ENCODE measurements at places on chromosomes 11 and 22.
A peak's percentile ranks its signal among the peaks of the same experiment; 100 is the strongest.

- peak; percentile 61 for DNase-seq
These were observed 14.3 kb downstream of the OR2AG2 start for GRCh38 chr11:6757373-6757967.

DNA sequence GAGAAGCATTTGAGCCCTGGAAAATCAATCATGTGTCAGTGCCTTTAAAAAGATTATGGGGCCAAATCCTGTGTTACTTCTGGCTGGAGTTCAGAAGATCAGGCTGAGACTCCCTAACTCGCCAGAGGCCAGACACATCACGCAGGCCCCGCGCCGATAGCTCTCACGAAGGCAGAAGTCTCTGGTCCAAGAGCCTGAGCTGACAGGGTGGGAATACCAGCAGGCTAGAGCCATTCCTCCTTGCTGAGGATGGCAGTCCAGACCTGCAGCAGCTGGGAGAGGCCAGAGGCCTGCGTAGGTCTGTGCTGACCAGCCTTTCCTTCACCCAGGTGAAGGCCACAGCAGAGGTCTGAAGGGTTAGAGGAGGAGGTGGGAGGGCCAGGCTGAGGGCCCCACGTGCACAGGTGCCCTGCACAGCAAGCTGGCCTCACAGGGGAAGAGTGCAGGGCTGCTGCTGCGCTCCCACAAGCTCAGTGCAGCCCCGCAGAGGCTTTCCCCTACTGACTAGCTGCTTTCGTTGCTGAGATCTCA is 52.9 kb downstream of the ST14 start:
- DNase-seq = no peak

DNA sequence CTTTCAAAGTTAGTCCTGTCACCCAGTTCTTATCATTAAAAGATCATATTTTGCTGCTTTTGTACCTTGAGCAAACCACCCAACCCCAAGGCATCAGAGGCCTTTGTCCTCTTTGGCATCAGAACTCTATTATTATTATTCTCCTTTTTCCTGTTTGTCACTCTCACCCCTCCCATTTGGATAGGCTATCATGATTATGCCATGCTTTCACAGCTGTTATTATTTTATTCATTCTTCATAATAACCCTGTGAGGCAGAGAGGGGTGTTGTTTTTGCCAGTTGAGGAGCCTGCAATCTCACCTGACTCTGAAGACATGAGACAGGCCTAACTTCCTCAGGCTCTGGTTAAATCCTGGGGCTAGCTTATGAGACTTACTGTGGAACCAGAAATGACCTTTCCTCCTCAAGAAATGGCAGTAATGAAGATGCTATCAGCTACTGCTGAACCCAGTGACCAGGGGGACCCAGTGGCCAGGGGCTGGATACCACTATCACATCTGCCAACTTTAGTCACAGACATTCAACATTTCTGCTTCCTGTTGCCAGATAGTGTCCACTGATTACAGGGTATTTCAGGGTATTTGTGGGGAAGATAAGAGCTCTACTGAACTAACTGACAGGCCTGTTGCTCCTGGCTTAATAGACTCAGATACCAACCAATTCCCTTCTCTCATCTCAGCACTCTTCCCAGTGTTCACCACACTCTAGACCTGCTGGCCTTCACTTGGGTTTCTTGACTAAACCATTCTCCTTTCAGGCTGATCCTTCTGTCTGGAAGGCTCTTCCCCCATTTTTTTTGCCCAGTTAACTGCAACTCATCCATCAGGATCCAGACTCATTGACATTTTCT is 11.8 kb upstream of the SWAP70 start:
- DNase-seq = no peak

DNA sequence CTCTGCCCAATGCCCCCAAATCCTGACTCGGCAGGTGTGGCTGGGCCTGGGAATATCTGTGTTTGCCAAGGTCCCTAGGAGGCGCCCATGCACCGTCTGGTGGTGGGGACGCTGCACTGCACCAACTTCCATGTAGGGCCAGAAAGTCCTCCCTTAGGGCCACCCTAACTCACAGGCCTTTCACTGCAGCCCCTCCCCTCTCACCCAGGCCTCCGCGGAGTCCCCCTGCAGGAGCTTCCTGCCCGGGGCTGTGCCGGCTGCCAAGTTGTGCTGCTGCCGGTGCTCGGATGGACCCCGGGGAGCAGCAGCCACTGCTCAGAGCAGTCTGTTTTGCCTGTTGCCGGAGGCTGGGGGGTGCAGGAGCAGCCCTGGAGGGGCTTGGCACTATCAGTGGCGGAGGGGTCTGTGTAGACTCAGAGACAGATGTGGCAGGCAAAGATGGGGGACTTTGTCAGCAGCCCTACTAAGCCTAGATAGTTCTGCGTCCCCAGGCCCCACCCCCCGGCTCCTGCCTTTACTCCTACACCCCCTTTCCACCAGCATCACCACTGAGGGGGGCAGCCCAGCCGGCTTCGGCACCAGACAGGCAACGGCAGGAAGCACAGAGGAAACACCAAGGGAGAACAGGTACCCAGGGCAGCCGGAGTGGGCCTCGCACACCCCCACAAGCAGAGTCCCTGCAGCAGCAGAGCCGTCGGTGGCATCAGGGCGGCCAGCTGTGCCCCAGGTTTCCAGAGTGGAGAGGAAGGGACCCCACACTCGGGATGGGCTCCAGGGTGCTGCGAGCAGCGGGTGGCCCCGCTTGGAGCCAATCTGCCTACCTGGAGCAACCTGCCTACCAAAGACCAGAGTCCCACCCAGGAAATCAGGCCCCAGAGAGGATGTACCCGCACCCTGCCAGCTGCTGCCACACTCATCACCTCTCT is 124.3 kb downstream of the TRIM29 start:
- no peak for DNase-seq

GRCh38 chr11:121535129-121535796 is 82.5 kb upstream of the SORL1-AS1 start:
- DNase-seq = no peak

GRCh38 chr11:78349114-78349513 is 68.5 kb downstream of the GAB2 start:
- no peak for DNase-seq

DNA sequence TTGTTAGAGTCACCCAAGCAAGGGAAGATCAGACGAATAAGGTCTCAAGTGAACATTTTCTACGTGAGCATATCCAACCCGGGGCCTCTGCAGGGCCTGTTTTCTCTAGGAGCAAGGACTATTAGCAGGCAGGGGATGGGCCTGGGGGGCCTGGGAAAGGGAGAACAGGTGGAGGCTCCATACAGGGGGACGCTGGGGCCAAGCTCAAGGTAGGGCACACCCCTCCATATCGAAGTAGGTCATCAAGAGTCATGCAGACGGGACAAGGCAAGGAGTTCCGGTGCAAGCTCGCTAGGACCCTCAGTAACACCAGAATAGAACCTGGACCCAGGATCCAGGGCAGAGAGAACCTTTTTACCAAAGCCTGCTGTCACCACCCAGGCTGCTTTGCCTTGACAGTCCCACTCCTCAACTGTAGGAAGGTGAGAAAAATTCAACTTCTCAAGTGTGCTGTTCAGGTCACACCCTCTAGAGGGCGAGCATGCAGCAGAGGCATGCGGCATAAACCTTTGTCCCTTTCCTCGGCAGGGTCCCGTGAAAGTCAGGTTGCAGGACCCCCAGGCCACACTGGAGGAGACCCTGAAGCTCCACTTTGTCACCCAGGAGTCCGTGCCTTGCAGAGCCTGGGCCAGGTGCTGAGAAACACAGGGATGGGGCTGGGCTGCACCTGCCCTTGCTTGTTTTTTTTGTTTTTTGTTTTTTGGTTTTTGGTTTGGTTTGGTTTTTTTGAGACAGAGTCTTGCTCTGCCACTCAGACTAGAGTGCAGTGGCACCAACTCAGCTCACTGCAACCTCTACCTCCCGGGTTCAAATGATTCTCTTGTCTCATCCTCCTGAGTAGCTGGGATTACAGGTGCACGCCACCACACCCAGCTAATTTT is 8.6 kb upstream of the APOBEC3B start:
- peak; percentile 48 for DNase-seq

DNA sequence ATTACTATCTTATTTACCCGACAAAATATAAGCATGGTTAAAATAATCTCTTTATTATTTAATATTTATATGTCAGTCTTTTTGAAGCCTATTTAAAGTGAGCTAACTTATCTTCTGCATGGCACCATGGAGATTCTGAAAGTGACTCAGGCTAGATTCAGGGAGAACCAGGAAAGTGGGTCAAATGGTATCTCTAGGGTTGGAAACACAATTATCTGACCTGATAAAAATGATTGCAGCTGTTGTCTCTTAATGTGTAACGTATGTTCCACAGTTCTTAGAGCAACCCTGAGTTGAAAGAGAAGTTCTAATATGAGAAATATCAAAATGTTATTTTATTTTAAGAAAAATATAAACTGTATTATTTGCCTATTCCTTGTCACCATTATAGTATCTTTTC is 143.1 kb upstream of the CARD18 start:
- DNase-seq = no peak

- DNase-seq = no peak
These were observed 701 bp downstream of the TMEM216 start for GRCh38 chr11:61392981-61393595.

- no peak for DNase-seq
These were observed 37.2 kb downstream of the GAS2 start for GRCh38 chr11:22703591-22703990.

DNA sequence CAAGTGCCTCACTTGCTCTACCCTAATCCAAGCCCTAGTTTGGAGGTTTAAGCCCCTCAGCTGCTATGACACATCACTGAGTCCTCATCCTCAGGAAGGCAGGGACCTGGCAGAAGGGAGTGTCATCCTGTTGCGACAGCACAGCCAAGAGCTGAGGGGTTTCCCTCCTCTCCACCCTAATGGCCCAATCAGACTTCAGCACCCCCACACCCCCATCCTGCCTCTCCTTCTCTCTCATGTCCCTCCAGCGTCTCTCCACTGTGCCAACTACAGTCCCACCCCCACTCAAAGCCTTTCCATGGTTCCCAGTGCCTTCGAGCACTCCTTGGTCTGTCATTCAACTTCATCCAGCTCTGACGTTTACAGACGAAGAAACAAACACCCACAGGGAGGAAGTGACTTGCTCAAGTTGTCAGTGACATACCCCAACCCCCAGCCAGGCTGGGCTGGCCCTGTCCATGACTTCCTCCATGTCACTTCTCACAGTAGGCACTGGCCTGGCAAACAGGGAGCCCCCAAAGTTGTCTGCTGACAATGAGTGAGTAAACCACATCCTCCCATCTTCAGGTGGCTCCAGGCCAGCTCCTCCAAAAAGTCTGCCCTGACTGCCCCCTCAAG is 15.6 kb downstream of the ARAP1 start:
- peak; percentile 53 for DNase-seq
